ENCODE measurements at places on chromosomes 7 and 10.

DNA sequence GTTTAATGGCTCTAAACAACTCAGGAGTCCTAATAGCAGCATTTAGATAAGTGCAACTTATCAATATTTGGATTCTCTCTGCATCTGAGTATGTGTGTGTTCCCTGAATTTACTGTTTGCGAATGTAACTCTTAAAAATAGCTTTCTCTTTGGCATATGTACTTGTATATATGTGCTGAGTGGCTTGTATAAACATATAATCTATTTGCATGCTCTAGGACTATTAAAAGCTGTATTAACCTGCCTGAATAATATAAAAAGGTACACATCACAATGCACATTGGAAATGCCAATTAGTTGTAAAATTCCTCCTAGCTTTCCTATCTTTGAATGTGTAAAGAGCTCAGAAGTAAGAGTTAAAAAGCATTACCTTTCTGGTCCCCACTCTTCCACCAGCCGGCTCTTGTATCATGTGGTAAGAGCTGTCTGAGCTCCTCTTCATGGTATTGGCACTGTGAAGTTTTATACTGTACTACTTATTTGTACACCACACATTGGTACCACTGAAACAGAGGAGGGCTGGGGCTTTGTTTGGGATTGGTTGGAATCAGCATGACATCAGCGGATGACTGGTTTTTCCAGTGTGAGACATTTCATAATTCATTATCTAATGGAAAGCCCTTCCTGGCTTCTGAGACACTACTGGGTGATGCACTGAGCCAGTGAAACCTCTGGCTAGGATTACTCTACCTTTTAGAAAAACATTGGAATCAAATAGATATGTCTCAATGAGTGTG lies at the start of gene INHBA:
INHBA (minus strand) TSS at position 456 of the 737 bp plus-strand sequence. CDS start 2,716 bp downstream, outside the sequence.
- DNase-seq: peak; percentile 85

- peak; percentile 35 for DNase-seq
Measured at GRCh38 chr10:44674536-44675386, 236.4 kb upstream of the TMEM72 start.

GRCh38 chr10:127414024-127414423 lies 135.1 kb upstream of the NPS start:
- DNase-seq: no peak

DNA sequence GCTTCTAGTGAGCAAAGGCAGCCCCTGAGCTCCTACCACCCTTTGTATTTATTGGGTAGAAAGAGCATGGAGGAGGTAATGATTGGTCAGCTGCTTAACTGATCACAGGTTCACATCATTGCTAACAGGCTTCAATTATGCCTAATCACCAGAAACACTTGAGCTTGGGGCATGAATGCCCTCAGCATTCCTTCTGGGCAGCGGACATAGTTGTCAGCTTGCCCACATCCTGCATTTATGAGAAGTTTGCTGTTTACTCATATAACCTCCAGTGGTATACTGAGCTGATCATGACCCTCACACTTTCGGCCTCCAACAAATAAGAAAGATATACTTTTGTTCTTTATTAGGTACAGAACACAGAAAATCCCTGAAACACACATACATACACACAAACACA lies 140.3 kb upstream of the ODAD2 start:
- DNase-seq: no peak

GRCh38 chr10:46310851-46311250 lies 24.1 kb downstream of the ANTXRL start:
- DNase-seq: no peak

GRCh38 chr7:69710768-69711438 lies 112.6 kb downstream of the AUTS2 start:
- no peak for DNase-seq

GRCh38 chr7:42661312-42661711 lies 250.6 kb downstream of the C7orf25 start:
- peak; percentile 88 for DNase-seq

DNA sequence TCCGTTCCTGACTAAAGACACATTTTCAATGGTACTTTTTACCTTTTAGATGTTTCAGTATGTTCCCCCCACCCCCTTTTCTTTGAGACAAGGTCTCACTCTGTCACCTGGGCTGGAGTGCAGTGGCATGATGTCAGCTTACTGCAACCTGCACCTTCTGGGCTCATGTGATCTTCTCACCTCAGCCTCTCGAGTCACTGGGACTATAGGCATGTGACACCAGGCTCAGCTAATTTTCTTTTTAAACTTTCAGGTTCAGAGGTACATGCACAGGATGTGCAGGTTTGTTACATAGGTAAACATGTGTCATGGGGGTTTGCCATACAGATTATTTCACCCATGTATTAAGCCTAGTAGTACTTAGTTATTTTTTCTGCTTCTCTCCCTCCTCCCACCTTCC lies 99.3 kb upstream of the RPA3 start:
- no peak for DNase-seq

DNA sequence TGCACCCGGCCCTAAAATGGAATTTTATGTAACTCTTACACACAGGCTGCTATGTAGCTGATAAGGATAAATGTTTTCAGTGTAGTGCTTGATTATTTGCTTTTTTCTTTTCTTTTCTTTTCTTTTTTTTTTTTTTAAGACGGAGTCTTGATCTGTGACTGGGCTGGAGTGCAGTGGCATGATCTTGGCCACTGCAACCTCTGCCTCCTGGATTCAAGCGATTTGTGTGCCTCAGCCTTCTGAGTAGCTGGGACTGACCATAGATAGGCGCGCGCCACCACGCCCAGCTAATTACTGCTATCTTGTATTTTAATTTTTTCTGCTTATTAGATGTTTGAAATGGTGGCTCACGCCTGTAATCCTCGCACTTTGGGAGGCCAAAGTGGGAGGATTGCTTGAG lies 3.4 kb downstream of the RABGEF1 start:
- DNase-seq: no peak

DNA sequence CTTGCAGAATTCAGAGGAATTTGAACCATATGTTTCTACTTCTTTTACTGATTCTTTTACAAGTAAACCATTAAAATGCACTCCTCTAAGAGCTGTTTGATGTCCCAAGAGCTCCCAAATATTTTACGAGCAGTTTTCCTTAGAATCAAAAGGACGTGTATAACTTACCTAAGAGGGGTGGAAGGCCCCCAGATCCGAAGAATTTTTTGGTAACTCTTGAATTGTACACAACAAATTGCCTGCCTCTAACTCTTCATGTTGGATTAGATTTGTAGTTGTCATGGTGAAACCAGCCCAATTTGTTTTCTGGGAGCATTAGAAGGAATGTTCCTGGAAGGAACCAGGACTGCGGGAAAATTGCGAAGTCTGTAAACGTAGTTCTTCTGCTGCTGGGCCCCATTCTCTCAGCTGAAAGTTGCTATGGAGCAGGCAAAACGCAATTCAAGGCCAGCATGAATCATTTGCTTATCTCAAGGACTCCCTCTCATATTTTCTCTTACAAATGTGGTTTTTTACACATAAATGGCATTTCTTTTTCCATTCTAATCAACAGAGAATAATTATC lies 124.8 kb upstream of the TMEM72 start:
- peak; percentile 98 for DNase-seq

- DNase-seq: peak; percentile 35
Measured at GRCh38 chr7:97307521-97308108, 190.1 kb downstream of the SDHAF3 start.

DNA sequence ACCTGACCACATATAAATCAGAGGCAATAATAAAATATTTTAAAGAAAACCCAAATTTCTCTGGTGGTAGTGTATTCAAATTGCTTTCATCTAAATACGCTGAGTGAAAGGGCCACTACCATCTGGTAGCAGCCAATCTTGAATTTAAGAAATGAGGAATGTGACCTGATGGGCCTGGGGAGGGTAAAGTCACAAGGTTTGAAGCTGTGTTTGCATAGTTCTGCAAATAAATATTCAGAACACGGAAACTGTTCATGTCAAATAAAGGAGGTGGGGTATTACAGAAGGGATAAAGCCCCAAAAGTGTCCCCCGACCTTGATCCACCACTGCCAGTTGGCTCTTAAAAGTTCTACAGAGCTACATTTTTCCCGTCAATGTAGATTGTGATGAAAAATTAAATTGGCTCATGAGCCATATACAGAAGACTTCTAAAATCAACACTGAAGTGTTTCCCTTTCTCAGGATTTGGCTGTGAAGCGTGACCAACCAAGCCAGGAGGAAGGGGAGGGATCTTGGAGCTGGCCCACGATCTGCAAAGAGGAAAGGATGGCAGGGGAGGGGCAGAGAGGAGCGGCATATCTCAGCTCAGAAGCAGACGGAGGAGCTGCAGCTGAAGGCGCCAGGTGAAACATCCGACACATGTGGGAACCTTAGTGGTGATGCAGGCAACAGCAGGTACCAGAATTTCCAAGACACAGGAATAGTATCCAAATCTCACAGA lies 39.6 kb downstream of the MPP7 start:
- no peak for DNase-seq

GRCh38 chr7:20244334-20245120 lies 27.3 kb upstream of the MACC1 start:
- DNase-seq: peak; percentile 36

- no peak for DNase-seq
Measured at GRCh38 chr7:123738356-123738755, 10.4 kb downstream of the WASL start.

DNA sequence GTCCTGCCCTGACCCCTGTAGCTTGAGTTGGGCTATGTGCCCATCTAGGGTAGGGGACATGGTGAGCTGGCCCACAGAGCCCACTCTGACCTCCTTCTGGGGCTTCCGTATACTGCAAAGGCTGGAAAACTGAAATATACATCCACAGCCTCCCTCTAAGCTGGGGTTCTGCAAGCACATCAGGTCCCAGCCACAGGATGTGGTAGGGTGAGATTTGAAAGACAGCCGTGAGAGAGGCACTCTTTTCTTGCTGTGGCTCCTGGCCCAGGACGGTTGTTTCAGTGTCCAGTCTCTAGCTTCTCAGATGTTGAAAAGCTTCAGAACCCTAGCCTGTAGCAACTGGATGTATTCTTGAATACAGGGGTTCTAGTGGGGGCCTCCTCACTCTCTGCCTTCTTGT lies 60.1 kb upstream of the ADRB1 start:
- no peak for DNase-seq

GRCh38 chr7:116354171-116354545 lies 143.8 kb downstream of the TES start:
- peak; percentile 98 for DNase-seq

DNA sequence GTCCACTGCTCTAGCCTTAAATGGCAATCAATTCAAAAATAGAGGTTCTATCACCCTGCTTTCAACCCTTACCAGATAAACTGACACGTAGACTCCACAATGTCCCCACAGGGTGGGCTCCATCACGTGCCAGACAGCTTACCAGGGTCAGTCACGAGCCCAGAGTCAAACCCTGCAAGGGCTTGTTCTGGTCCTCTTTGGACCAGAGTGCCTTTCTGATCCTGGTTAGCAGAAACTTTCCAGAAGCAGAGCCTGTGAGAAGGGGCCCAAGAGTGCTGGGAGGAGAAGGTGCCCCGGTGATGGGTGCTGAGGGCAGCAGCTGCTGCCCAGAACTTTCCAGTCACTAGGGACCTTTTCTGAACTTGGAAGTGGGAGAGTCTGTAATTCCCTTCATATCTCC lies 354 bp upstream of the GIMAP5 start:
- no peak for DNase-seq

DNA sequence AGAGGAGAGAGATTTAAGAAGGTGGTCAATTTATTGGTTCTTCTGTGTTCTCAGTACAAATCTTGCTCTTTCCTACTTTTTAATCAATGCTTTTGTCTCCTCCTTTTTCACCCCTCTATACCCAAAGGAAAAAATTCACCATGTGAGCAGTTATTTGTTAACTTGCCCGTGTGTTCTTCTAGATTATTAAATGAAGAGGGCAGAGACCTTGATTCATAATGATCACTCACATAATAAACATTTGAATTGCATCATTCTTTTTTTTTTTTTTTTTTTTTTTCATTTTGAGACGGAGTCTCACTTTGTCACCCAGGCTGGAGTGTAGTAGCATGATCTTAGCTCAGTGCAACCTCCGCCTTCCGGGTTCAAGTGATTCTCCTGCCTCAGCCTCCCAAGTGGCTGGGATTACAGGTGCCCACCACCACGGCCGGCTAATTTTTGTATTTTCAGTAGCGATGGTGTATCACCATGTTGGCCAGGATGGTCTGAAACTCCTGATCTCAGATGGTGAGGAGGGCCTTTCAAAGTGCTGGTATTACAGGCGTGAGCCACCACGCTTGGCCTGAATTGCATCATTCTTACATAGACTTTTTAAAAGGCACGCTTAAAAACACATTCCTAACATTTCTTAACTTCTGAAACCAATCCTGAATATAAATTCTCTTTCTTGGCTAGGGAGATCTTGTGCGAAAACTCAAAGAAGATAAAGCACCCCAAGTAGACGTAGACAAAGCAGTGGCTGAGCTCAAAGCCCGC lies 3.6 kb downstream of the GARS1 start:
- peak; percentile 38 for DNase-seq

DNA sequence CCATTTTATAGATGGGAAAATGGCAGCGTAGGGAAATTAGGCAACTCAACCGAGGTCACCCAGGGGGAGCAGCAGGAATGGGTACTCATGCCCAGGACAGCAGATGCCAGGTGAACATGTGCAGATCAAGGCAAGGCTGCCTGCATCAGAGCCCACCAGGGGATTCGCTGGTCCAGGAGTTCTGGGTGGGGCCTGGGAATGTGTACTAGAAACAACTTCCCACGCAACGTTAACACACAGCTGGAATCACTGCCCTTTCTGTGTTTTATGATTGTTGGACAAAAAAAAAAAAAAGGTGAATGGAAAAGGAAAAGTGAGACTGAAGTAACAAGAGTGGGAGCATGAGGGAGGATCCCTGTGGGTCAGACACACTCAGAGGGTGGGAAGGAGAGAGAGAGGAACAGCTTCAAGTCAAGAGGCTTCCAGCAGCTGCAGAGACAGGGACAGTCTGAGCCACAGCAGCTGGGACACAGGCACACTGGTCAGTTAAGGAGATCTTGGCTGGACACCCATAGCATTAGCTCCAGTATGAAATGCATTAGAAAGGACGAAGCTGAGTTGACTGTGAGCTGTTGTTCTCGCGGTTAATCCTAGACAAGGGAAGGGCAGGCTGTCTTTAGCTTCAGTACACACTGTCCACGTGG lies 187.9 kb upstream of the INHBA start:
- DNase-seq: no peak

- DNase-seq: no peak
Measured at GRCh38 chr7:123271856-123272255, 72.1 kb upstream of the SLC13A1 start.

GRCh38 chr7:36781011-36781738 lies 56.9 kb upstream of the AOAH start:
- no peak for DNase-seq

- DNase-seq: peak; percentile 50
Measured at GRCh38 chr10:14617852-14618251, 156.8 kb downstream of the FAM107B start.
